Activated T-helper 1 cell treated with anti-CD3 and anti-CD28 coated beads, Interleukin-2, amount 50 U/mL, for 16 hours (primary cell): ENCODE measurements at places on chromosomes 12 and 14.

DNA sequence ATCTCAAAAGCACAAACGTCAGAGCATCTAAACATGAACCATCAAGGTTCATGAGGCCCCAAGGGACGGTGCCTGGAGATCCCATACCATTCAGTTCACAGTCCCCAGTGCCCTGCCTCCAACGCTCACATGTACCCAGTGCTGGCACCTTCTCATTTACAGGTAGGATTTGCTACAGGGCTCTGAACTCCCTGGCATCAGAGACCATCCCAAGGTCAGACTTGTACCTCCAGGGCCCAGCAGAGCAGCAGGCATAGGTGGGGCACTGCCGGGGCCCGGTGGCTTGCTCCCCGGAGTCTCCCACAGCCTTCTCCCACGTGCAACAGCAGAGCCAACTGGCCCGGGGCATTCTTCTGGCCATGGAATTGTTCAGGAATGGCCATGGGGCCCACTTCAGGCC is 114.8 kb downstream of the BCL11B start:
- DNase-seq: no peak

DNA sequence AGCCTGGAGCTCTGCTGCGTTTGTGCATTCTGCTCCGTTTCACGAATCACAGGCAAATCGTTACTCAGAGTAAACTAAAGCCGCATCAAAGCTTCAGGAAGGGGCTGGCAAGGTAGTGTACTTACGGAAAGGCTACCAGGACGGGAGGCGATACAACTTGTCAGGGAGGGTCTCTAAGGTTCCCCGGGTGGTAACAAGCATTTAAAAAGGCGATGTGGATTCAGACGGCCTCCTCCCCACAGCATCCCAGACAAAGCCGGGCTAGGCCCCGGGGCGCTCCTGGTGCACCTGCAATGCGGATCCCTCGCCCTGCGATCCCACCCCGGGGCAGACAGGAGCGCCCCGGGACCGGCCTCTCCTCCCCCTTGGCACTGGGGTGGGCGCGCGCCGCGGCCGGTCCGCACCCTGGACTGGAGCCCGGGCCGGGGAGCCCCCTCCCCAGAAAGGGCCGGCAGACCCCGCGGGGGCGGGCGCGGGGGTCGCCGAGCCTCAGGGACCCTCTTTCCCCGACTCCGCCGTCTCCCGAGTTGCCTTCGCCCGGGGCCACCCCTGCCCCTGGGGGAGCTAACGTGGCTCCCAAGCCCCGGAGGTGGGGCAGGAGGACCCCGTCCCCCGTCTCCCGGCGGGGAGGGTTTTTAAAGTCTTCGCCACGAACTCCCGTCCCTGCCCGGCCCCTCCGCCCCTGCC is 718 bp downstream of the CCDC92 start:
- DNase-seq: no peak

DNA sequence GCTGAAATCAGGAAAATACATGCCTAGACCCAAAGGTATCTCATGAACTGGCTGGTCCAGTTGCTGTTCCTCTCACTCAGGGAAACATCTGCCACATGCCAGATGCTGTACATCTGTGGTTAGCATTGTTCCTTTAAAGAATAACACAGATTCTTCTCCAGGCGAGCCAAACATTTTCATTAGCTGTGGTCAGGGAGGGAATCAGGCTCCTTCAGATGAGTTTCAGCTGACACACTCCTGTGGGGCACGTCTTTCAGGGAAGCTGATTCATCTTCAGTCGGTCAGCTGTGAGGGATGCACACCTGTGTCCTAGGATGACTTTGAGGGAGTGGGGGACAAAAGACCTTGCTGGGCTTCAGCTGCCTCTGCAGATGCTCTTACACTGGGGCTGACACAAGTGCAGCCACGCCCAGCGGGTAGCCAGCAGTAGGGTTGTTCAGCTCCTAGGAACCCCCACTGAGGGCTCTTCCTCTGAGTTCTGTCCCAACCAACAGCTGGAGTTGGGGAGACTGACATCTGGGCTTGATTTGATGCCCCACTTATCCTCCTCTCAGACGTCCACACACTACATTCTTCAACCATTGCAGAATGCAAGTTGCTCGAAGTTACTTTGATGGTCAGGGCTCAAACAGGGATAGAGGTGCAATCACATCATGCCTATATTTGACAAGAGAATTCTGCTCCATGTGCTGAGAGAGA is 155.0 kb downstream of the NUAK1 start:
- no peak for DNase-seq

GRCh38 chr14:70047598-70048312 is 141.0 kb downstream of the SLC8A3 start:
- DNase-seq: no peak

- DNase-seq: no peak
Observed at GRCh38 chr12:131102493-131102931, 148.8 kb downstream of the ADGRD1 start.

DNA sequence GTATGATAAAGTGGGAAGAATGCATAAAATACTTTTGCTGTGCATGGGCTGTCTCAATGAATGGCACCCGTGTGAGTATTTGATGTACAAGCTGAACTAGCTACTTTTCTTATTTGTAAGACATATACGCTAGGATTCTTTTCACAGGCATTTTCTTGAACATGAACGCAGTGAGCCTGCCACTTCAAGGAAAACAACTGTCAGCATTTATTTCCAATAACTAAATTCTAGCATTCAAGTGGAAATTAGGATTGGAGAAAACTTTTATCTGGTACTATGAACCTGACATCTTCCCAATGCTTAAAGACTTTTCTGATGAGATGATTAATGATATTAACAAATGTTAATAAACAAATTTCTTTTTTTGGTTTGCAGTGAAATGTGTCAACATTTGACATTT is 45.7 kb downstream of the UTP20 start:
- no peak for DNase-seq

DNA sequence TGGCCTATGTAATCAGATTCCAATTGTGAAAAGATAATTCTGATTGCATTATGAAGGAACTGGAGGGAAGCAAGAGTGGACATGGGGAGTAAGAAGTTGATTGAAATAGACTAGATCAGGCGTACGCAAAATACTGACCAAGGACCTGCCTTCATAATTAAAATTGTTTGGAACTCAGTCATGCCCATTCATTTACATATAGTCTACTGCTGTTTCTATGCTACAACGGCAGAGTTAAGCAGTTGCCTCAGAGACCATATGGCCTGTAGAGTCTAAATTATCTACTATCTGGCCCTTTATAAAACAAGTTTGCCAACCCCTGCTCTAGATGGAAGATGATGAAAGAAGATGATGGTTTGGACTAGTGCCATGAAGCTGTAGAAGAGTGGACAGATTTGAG is 170.0 kb upstream of the ARID2 start:
- DNase-seq: no peak

GRCh38 chr12:5864301-5864700 is 80.8 kb downstream of the ANO2 start:
- no peak for DNase-seq

DNA sequence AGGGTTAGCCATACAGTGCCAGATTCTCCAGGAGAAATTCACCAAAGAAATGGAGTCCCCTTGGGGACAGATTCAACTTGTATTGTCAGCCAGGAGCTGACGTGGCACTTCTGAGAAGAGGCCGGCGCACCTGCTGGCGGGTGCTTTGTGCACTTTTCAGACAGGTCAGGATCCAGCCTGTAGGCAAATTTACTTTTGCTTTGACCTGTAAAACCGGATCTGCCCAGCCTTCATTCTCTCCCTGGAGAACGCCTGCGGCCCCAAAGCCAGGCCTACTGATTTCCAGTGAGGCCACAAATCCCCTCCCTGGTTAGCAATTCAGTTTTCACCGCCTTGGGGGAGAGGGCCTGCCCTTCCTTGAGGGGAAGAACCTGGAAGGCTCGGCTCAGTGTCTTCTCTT is 17.4 kb downstream of the P2RX4 start:
- no peak for DNase-seq

DNA sequence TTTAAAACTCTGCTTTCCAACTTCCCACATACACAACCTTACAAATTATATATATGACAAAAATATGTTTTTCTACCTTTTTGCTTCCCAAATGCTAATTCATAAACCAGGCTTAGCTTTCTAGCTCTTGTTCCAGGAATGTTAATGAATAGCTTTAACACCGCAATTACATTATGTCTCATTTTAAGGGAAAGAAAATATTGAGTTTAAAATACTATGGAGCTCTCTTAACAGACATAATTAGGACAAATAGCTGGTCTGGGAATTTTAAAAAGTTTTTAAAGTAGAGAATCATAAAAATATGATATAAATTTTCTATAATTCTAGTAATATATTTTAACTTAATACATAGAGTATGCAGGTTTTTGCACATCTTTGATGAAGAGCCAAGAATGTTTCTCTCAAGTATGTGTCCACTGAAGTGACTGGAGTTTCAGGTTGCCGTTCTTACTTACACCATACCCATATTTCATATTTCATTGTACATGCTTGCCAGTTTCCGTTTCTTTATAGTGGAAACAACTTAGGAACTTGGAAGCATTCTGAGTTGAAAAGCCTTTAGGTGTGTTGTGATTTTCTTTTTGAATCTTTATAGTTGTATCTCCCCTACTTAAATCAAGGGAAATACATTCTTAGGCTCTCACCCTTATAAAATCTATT is 90.6 kb upstream of the SLCO1C1 start:
- DNase-seq: no peak
